ENCODE measurements at places on chromosomes 13 and 19. TPM values are rescaled to one million over a fixed set of nuclear protein-coding genes. Genes with fewer than 3 reads are reported as not detected.

The C19orf81 gene
- total RNA-seq = 14.5 TPM

GRCh38 chr13:31042481-31043165, 110.2 kb downstream of the TEX26 start:
- no peak for DNase-seq

DNA sequence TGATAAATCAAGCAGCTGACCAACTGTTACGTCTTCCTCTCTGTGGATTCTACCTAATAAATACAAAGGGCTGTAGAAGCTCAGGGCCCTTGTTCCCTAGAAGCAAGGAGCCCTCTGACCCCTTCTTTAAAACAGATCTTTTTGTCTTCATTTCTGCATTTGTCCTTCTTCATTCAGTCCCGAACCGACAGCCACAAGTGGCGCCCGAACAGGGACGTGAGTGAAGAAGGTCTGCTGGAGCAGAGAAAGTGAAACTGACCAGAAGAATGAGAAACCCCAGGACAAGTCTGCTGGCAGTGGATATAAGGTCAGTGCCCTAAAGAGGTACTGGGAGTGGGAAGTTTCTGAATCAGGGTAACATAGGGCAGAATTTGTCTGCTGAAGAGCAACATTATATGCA, 13.1 kb downstream of the ZNF773 start:
- no peak for DNase-seq

The CYP2F1 gene
- total RNA-seq = not detected

DNA sequence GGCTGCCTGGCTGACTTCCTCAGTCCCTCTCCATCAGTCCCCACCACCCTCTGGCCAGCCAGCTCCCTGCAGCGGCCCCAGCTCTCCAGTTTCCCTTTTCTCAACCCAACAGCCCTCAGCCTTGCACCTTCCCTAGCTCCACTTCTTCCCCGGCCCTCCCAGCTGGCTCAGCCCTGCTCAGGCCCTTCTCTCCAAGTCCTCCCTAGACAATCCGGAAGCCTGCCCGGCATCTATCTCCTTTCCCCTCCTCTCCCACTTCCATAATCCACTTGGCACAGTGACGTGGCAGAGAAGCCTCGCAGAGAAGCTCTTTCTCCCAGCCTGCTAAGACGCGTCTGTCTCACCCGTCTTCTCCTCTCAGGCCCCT, 1.1 kb downstream of the UBXN6 start:
- DNase-seq = no peak

DNA sequence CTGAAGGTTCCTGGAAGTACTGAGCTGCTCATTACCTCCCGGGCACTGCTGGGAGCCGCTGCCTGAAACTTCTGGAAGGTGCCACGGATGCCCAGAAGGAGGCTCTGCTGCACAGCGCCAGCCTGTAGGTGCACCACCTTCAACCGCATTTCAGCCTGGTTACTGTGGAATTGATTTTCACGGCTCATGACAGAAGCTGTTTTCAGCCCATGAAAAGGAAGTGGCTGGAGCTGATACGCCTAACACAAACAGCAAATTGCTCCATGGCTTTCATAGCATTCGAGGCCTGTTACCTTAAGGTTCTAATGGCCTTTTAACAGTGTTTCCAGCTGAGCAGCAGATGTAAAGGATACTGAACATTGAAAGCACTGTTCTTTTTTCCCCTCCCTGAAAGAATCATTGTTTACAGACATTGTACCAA, 22.0 kb downstream of the GPC6 start:
- DNase-seq = no peak

- DNase-seq = no peak
Observed at GRCh38 chr19:1252221-1252820, 3.9 kb downstream of the MIDN start.

The KPNA3 gene
- 45.0 TPM for total RNA-seq

DNA sequence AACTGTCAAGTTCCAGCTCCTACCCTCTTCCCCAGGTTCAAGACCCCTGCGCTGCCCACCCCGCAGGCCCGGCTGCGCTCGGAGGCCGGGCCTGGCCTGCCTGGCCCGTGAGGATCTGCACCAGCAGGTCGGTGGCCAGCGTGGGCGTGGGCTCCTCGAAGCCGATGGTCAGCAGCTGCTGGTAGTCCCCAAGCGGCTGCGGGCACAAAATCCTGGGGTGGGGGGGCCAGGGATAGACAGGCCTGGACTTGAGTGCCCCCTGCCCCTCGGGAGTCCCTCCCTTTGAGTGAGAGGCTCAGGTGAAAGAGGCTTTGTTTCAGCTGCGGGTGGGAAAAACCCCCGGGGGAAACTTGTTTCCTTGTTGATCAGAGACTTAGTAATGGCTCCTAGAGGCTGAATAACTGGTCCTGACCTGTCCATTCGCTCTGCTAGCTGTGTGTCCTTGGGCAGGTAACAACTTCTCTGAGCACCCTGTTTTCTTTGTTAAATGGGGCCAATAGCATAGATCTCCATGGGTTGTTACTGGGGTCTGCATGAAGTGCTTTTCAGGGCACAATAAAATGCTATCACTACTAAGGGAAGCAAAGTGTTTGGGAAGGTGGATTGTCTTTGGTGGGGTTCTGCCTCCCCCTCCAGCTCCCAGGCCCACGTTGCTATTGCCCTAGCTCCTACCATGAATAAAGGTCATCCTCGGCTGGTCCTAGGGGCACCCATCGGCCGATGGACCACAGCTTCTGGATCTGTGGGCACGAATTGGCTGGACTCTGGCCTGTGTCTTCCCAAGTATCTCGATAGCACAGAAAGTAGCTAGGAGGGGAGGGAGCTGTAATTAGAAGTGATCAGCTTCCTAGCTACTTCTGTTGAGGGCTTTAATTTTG, 3.5 kb downstream of the C19orf67 start:
- DNase-seq = no peak

GRCh38 chr13:42950181-42950580, 41.9 kb downstream of the EPSTI1 start:
- DNase-seq = no peak

- no peak for DNase-seq
Observed at GRCh38 chr13:39297664-39298171, 259.5 kb downstream of the NHLRC3 start.

The PGLYRP1 gene
- total RNA-seq = not detected

The ZNF155 gene
- total RNA-seq = 2.2 TPM

The TNFSF13B gene
- total RNA-seq = 1.3 TPM

DNA sequence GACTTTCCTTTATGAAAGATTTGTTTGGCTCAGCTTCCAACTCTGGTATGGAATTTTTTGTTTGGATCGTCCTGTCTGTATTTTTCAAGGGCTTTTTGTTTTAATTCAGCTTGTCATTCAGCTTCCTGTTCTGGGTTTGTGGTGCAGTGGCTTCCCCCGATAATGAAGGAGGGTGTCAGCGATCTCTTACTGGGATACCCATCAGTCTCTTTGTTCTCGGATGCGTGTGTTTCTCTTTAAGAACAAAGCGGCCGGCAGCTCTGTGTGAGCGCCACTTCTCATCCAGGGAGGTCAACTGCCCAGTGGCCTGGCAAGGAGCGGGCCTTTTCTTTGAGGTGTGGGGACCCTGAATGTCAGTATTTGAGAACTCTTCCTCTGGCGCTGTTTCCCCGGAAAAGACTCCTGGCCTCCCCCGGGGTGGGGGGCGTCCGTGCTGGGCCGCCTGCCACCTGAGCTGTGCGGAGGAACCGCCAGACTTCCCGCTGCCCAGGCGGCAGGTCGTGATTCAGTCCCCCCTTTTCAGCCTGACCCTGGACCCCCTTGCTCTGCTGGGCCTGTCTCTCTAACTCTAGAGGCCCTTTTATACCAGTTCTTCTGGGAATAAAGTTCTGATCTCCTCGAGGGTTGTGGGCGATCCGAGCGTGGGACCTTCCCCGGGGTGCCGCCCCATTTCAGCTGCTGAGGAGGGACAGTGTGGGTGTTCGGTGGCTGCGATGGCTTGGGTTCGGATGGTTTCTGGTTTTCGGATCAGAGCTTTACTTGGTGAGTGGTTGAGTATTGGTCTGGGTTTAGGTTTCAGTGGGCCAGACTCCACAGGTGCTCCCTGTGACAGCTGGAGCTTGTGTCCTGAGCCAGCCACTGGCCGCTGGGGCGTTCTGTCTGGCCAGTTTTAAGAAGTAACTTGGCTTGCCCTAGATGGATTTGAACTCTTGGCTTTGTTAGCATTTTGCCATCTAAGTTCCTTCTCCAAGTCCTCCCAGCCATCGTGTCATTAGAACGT, 3.4 kb downstream of the SF3A2 start:
- DNase-seq = no peak
